Effector memory CD8-positive, alpha-beta T cell (primary cell): ENCODE measurements at places on chromosomes 1 and 21.
A peak's percentile ranks its signal among the peaks of the same experiment; 100 is the strongest.

- no peak overlapping the region for H3K27ac ChIP-seq
- no peak overlapping the region for H3K4me3 ChIP-seq
- no peak for DNase-seq
- peaks cover 6% of the 10 kb centered on the region for H3K27me3 ChIP-seq
Measured at GRCh38 chr1:204350857-204351573, 8.7 kb downstream of the PLEKHA6 start.

GRCh38 chr1:183140633-183141032 is 45.4 kb upstream of the LAMC2 start:
- H3K27me3 ChIP-seq, result peaks cover 25% of the 10 kb centered on the region
- DNase-seq, result no peak
- H3K4me1 ChIP-seq, result no peaks in the 10 kb centered on the region

- H3K4me1 ChIP-seq, result no peaks in the 10 kb centered on the region
- H3K4me3 ChIP-seq, result no peak overlapping the region
- no peak overlapping the region for H3K27ac ChIP-seq
- no peak for DNase-seq
- no peaks in the 10 kb centered on the region for H3K36me3 ChIP-seq
Measured at GRCh38 chr1:83764209-83764608, 234.7 kb downstream of the TTLL7 start.

GRCh38 chr1:88998716-88999115 is 6.3 kb upstream of the KYAT3 start:
- H3K27ac ChIP-seq, result no peak overlapping the region
- DNase-seq, result peak; percentile 44
- H3K4me1 ChIP-seq, result peaks cover 18% of the 10 kb centered on the region
- H3K27me3 ChIP-seq, result no peaks in the 10 kb centered on the region

GRCh38 chr1:208709981-208710380 is 465.8 kb upstream of the PLXNA2 start:
- no peaks in the 10 kb centered on the region for H3K36me3 ChIP-seq
- no peak for DNase-seq
- no peak overlapping the region for H3K27ac ChIP-seq

DNA sequence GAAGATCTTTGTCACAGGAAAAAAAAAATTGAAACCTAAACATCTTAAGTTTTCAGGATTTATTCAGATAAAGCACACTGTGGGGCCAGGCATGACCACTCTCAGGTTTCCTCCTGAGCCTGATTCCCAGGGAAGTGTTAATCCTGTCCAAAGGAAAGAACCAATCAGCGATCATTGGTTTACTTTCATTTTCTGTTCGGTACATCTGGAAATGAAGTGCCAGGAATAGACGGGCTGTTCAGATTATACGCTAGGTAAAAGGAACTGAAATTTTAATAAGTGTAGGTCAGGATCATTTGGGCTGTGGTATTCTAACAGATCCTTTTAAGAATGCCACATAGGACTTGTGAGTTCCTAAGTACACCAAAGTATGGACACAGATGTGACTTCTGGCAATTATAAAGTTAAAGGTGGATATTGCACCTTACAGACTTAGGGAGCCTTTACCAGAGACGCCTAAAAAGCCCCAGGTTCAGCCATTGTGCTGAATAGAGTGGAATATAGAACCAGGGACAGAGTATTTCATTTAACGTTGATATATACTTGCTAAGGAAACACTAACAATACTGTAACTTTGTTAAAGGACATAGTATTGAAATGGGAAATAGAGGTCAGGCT is 9.3 kb upstream of the CACYBP start:
- peak overlapping the region; percentile 69 for H3K4me3 ChIP-seq
- DNase-seq, result no peak
- H3K27ac ChIP-seq, result peak overlapping the region; percentile 92
- H3K4me1 ChIP-seq, result peaks cover 23% of the 10 kb centered on the region

GRCh38 chr1:205224736-205225135 is 3.0 kb upstream of the TMCC2 start:
- no peak overlapping the region for H3K4me3 ChIP-seq
- H3K27ac ChIP-seq, result no peak overlapping the region
- peaks cover 16% of the 10 kb centered on the region for H3K36me3 ChIP-seq

DNA sequence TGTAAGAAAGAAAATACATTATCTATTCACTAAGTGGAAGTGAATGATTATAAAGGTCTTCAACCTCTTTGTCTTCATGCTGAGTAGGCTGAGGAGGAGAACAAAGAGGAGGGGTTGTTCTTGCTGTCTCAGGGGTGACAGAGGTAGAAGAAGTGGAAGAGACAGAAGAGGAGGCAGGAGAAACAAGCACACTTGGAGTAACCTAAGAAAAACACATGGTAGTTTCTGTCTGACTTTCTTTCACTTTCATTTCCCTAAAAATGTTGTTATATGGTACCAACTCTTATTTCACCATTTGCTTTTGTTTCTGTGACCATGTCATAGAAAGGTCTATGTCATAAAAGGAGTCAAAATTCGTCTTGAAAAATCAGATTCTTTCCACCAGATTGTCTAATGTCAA is 696.6 kb upstream of the BRINP3 start:
- H3K27me3 ChIP-seq, result no peaks in the 10 kb centered on the region
- no peak for DNase-seq
- no peak overlapping the region for H3K27ac ChIP-seq
- peaks cover 4% of the 10 kb centered on the region for H3K36me3 ChIP-seq
- H3K4me3 ChIP-seq, result no peak overlapping the region
- no peaks in the 10 kb centered on the region for H3K4me1 ChIP-seq

- peak overlapping the region; percentile 95 for H3K27ac ChIP-seq
- H3K27me3 ChIP-seq, result no peaks in the 10 kb centered on the region
- peak overlapping the region; percentile 94 for H3K4me3 ChIP-seq
- H3K36me3 ChIP-seq, result peaks cover 47% of the 10 kb centered on the region
Measured at GRCh38 chr1:116375148-116375886, 2.3 kb downstream of the ATP1A1 start.

GRCh38 chr1:197825541-197825940 is 50.3 kb upstream of the DENND1B start:
- peaks cover 13% of the 10 kb centered on the region for H3K27me3 ChIP-seq
- no peak overlapping the region for H3K4me3 ChIP-seq
- no peak overlapping the region for H3K27ac ChIP-seq
- DNase-seq, result no peak
- no peaks in the 10 kb centered on the region for H3K4me1 ChIP-seq
- H3K36me3 ChIP-seq, result no peaks in the 10 kb centered on the region

DNA sequence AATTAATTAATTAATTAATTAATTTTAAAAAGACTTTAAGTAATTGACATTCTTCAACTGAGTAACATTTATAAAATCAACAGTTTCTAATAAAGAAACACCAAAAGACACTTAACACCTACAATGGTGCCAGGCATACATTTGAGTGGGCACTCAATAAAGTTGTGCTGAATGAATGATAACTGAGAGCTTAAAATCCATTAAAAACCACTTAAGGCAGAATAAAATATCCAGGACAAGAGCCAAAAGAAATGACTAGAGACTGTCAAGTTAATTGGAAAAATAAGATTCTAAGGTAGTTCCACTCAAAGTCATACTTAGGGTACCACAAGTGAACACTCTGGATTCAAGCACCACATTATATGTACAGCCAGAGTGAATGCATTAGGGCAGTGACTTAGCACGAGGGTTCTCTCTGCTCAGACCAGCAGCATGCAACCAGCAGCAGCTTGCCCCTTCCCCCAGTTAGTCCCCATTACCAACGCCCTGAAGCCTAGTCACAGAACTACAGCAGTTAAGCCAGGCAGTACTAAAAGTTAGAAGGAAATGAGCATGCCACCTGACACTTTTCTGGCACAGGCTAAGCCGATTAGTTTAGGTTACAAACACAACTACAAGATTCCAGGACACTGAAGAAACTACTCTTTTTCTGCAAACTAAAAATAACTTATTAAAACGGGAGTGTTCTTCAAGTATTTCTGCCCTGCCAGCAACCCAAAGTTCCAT is 46.5 kb downstream of the LUZP1 start:
- no peak overlapping the region for H3K27ac ChIP-seq
- no peaks in the 10 kb centered on the region for H3K27me3 ChIP-seq
- no peak overlapping the region for H3K4me3 ChIP-seq

GRCh38 chr1:17168091-17168876 is 36.6 kb upstream of the PADI1 start:
- H3K27me3 ChIP-seq, result peaks cover 39% of the 10 kb centered on the region
- H3K4me1 ChIP-seq, result peaks cover 2% of the 10 kb centered on the region
- no peak overlapping the region for H3K27ac ChIP-seq
- no peak overlapping the region for H3K4me3 ChIP-seq
- H3K36me3 ChIP-seq, result no peaks in the 10 kb centered on the region

GRCh38 chr21:31656199-31657095 is 3.0 kb upstream of the SOD1 start:
- no peaks in the 10 kb centered on the region for H3K27me3 ChIP-seq
- peaks cover 16% of the 10 kb centered on the region for H3K36me3 ChIP-seq
- H3K4me1 ChIP-seq, result peaks cover 37% of the 10 kb centered on the region
- H3K4me3 ChIP-seq, result peak overlapping the region; percentile 32
- H3K27ac ChIP-seq, result peak overlapping the region; percentile 9

DNA sequence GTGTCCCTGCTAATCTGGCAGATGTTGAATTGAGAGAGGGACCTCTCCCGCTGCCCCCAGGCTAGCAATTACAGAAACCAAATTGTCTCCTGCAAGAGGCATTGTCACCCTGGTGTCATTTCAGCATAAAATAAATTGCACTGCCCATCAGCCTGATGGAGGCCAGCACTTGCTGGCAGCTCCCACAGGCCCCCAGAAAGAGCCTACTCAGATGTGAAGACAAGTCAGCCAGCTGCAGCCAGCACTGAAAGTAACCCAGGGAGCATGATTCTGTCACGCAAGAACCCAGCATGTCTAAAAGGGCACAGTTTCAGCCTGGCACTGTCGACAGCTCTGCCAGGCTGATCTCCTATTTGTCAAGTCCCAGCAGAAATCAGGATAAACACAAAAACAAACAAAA is 110.3 kb upstream of the CTTNBP2NL start:
- DNase-seq, result no peak
- H3K27me3 ChIP-seq, result peaks cover 53% of the 10 kb centered on the region
- no peak overlapping the region for H3K27ac ChIP-seq
- no peak overlapping the region for H3K4me3 ChIP-seq

DNA sequence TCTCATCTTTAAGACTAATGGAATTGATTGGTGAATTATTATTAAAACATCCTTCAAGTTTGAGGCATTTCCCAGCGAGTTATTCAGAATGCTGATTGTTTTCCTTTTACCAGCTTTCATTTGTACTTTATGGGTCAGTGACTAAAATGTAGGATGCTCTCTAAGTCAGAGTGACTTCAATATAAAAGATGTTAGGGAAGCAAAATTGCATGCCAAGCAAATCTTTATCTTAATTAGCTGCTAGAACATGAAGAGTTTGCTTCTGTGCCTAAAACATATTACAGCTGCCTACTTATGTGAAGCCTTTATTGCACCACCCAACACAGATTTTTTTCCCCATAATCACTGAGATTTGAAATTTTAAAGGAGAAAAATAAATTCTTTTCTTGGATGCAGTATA is 79.8 kb upstream of the CYYR1 start:
- no peak for DNase-seq
- no peaks in the 10 kb centered on the region for H3K4me1 ChIP-seq
- no peaks in the 10 kb centered on the region for H3K36me3 ChIP-seq
- no peak overlapping the region for H3K4me3 ChIP-seq

- no peak for DNase-seq
- H3K36me3 ChIP-seq, result peaks cover 20% of the 10 kb centered on the region
- H3K4me3 ChIP-seq, result no peak overlapping the region
- H3K27me3 ChIP-seq, result no peaks in the 10 kb centered on the region
- H3K4me1 ChIP-seq, result peaks cover 29% of the 10 kb centered on the region
Measured at GRCh38 chr1:15851210-15852035, 3.9 kb downstream of the SPEN start.

GRCh38 chr1:106952776-106953175 is 103.7 kb upstream of the PRMT6 start:
- no peaks in the 10 kb centered on the region for H3K4me1 ChIP-seq
- DNase-seq, result no peak
- no peak overlapping the region for H3K27ac ChIP-seq
- peaks cover 5% of the 10 kb centered on the region for H3K27me3 ChIP-seq

- no peak overlapping the region for H3K4me3 ChIP-seq
- H3K27ac ChIP-seq, result no peak overlapping the region
- H3K36me3 ChIP-seq, result no peaks in the 10 kb centered on the region
- H3K4me1 ChIP-seq, result no peaks in the 10 kb centered on the region
- DNase-seq, result no peak
Measured at GRCh38 chr1:195243492-195243891, 1364.7 kb downstream of the KCNT2 start.

DNA sequence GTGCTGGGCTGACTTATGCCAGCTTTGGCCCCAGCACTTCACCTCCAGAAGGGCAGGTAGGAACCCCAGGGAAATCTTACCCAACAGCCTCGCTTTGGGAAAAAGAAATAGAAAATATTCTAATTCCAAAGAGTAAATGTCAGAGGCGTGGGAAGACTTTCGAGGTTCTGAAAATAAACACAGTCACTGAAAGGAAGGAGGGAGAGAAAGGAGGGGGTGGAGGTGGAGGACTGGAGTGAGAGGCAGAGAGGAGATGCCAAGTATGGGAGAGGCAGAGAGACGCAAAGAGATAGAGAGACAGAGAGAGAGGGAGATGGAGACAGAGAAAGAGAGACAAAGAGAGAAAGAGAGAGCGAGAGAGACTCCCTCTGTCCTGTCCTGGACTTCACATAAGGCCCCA is 395.0 kb downstream of the PTPRU start:
- H3K27me3 ChIP-seq, result peaks cover 54% of the 10 kb centered on the region
- no peaks in the 10 kb centered on the region for H3K36me3 ChIP-seq
- no peak overlapping the region for H3K4me3 ChIP-seq
- no peaks in the 10 kb centered on the region for H3K4me1 ChIP-seq
- DNase-seq, result no peak

DNA sequence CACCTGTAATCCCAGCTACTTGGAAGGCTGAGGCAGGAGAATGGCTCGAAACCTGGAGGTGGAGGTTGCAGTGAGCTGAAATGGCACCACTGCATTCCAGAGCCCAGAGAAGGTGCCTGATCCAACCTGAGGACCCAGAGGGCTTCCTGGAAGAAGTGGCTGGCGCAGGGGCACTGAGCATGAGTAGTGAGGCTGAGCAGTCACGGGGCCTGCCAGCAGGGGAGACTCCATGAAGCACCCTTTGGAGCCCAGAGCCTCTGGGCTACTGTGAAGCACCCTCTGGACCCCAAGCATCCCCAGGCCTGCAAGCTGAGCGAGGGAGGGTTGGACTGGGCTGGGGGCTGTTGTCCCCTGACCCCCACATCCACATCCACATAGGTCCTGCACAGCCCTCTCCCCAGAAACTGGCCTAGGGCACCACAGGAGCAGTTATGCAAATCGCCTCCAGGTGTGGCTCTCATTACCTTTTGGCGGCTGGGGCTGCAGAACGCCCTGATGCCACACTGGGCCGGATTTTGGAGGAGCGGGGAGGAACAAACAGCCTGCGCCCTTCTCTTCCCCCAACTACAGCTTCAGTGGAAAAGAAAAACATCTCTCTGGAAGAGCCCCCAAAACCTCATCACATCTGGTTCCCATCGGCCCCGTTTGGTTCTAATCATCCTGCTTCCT is 78.2 kb upstream of the TARDBP start:
- H3K4me3 ChIP-seq, result no peak overlapping the region
- no peak overlapping the region for H3K27ac ChIP-seq
- peaks cover 6% of the 10 kb centered on the region for H3K4me1 ChIP-seq

GRCh38 chr1:202230939-202231645 is 37.5 kb downstream of the LGR6 start:
- no peak for DNase-seq
- H3K4me3 ChIP-seq, result no peak overlapping the region
- no peaks in the 10 kb centered on the region for H3K27me3 ChIP-seq
- no peak overlapping the region for H3K27ac ChIP-seq
- peaks cover 9% of the 10 kb centered on the region for H3K4me1 ChIP-seq

GRCh38 chr1:79457562-79458224 is 451.2 kb upstream of the ADGRL4 start:
- no peaks in the 10 kb centered on the region for H3K36me3 ChIP-seq
- H3K27me3 ChIP-seq, result no peaks in the 10 kb centered on the region
- H3K4me3 ChIP-seq, result no peak overlapping the region
- H3K4me1 ChIP-seq, result no peaks in the 10 kb centered on the region
- no peak overlapping the region for H3K27ac ChIP-seq
